Urinary bladder (tissue), 4 donors: ENCODE measurements at places on chromosomes 13 and 19.

DNA sequence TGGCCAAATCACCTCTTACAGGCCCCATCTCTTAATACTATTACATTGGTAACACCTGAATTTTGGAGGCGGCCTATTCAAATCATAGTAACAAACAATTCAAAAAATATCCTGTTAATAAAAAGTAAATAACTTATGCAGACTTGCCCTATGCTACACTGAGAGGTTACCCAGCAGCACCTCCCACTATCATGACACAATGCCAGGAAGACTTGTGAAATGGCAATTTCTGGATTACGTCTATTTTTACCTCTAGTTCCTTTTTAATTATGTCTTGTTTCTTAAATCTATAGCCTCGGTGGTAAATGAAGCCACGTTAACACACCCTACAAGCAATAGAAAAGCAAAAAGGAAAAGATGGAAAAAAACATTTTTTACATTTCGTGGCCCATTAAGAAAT is 6.2 kb upstream of the DZIP1 start:
- no peak for DNase-seq

DNA sequence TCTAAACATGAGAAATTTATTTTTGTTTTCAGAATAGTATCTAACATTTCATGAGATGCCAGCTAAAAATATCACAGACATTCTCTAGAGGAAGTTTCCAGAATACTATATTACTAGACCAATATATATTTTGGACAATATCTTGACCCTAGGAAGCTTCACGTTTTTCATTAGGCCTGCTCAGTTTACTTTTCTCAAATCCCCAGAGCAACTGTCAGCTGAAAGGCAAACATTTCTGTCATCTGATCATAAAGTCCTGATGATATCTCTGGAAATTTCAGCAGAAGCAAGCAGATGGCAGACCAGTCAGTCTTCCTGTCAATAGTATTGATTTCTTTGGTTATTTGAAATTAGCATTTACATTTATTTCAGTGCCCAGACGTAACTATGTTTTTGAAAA is 4.0 kb downstream of the POSTN start:
- DNase-seq = no peak

DNA sequence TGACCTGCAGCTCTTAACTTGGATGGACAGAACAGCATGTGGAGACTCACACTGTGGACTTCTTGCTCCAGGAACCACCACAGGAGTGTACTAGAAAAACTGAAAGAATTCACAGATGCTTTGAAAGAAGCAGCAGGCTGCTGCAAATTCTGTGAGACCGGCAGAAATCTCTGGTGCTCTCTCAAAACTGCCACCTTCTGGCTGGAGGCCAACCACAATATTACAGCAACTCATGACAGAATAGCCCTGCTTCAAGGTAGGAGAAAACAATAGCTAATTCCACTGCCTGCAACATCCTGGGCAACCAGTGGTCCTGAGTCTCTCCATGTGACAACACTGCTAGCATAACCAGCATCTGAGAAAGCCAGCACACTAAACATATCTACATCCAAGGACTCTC is 26.9 kb downstream of the CDK8 start:
- no peak for DNase-seq

DNA sequence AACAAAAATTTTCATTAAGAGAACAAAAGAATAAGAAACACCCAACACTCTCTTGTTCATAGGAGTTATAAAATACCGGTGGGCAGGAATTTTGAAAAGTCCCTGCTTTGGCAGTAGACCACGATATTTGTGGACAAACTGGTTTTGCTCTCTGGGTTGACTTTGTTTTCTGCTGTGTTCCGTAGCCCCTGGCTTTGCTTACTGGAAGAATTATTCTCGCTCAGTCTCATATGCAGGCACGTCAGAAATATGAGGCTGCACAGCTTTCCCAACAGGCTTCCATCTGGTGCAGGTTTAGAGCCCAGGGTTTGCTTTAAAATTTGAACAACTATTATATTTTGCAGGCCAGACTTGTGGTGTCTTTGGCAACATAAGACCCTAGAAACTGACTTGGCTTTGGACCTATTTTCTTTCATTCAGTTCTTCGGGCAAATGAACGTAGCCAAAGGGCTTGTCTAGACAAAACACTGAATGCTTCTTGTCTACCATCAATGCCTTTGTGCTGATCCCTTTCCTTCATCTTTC is 2012.6 kb downstream of the PCDH9 start:
- no peak for DNase-seq

DNA sequence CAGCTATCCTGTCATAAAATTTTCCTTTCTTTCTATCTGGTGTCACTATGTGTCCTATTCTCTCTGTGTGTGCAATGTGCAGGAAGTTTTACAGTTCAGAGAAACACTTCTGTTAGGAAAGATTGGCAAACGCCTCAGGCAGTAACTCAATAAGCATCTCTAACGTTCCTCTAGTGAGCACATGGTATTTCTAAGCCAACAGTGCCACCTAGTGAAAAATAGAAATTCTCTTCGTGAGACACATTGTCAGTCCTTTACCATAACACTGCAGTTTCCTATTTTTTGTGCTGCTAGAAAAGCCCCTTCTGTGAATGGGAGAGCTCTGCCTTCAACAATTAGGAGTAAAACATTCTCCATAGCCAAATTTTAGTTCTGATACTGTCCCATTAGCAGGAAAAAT is 50.7 kb downstream of the ZNF723 start:
- no peak for DNase-seq

- DNase-seq = no peak
These were observed 363.3 kb downstream of the KCNRG start for GRCh38 chr13:50378509-50379044.
